ENCODE measurements at places on chromosomes 1 and 21.

DNA sequence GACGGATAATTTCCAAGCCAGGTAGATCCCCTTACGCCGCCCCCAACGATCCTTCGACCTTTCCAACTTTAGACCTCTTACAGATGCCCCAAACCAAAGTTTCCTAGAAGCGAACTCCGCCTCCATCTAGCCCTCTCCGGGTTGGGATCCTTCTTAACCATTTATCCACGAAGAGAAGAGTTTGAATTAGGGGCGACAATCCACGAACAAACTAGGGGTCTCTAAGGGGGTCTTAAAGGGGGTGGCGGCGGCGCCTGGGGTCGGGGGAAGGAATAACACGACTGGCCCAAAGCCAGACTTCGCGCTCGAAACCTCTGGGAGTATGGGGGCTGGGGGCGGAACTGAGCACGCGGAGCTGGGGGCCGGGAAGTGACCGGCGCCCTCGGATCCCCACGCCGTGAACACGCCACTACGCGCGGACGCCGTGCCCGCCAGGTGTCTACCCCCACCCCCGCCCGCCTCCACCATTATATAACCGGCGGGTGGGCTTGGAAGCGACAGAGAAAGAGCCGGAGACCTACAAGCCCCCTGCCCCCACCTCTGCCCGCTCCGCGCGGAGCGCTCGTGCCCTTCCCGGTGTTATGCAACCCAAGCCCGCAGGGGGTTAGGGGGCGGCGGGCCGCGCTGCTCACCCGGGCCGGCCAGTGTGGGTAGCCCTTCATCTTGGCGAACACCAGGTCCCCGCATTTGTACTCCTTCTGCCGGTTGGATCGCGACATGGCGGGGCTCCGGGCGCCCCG is 594 bp downstream of the HDGF start:
- peak; percentile 55 for DNase-seq

DNA sequence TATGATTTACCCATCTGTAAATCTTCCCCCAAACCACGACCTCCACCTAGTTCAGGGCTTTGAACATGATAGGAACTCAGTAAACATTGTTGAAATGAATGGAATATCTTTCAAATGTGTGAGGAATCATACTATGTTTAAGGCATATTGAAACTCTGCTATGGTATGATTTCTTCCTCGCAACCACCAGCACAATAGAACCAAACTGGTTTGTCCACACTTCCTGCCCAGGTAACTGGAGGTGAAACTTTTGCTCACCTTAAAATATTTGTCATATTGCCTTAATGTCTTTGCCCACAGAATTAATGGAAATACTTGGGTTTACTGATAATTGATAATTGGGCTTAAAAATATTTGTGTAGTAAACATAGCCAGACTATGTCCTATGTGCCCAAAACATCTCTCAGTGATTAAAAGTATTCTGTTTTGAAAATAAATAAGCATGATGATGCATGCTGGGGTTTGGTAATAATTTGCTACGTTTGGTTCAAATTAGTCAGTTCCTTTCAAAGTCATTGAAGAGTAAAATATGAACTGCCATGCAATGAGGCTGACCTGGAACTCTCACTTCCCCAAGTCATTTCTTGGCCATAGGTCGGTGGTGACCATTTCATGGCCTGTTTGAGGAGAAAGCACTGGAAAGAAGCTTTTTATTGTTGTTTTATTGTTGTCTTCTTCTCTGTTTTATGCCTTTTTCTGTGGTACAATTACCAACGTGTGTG is 73.3 kb downstream of the TNFSF18 start:
- no peak for DNase-seq

DNA sequence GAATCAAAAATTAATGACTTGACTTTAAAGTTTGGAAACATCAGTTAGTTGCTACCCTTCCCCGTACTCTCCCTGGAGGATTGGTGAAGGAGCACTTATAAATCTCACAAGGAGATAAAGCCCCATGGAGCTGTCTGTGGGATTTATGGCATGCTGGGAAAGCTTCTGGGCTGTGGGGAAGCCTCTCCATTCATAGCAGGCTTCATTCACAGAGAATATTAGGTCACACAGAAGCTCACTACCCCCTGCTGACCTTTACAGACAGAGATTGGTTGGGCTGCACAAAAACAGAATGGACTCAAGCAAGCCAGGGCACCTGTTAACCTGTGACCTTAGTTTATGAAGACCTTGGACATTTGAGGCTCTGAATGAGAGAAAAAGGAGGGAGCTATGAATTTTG is 32.1 kb downstream of the RGL1 start:
- no peak for DNase-seq

- DNase-seq: no peak
These were observed 23.8 kb downstream of the CACNA1S start for GRCh38 chr1:201088395-201088794.

DNA sequence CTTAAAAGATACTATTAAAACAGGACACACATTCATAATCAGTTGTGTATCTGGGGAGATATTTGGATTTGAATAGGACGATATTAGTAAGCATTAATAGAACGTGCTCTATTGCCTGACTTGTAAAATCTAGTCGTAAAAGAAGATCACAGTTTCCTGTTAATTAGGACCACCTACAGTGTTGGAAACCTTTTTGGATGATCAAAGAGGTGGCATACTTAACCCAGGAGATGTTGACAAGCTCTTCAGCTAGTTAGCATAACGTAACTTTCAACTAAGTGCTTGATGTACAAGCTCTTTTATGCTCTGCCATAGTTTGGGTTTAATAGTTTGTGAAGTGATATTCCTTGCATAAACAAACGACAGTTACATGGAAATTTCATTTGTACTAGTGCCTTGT is 293.3 kb upstream of the NR5A2 start:
- no peak for DNase-seq

- no peak for DNase-seq
These were observed 2.2 kb downstream of the TBX15 start for GRCh38 chr1:118985640-118986554.

DNA sequence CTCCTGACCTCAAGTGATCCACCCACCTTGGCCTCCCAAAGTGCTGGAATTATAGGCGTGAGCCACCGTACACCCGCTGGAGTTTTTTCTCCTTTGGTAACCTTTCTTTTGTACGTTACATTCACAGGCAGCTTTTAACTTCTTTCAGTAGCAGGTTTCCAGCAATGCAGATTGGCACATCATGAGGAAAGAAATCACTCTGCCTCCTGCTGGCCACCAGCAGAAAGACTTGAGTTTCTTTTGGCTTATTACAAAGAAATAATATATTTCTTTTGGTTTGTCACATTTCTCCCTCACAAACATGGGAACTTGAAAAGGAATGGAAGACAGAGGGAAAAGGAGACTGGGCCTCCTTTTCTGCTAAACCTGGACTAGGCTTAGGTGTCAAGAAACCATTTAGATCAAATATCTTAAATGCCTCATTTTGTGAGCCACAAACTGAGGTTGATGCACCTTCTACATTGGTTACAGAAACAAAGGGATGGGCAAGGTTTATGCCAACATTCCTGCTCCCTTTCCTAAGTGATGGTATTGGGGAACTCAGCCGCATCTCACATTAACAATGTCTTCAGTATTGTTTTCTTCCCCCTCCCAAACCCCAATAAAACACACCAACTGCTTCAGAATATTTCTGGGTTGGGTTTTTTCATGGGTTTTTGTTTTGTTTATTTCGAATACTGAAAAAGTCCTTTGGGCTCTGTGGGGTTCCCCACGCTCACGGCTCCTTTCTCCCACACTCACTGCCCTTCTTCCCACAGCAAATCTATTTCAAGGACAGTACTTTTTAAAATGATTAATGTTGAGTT is 7.7 kb downstream of the ENSA start:
- DNase-seq: peak; percentile 62

GRCh38 chr1:67682659-67683197 is 2.3 kb upstream of the GADD45A start:
- DNase-seq: no peak

DNA sequence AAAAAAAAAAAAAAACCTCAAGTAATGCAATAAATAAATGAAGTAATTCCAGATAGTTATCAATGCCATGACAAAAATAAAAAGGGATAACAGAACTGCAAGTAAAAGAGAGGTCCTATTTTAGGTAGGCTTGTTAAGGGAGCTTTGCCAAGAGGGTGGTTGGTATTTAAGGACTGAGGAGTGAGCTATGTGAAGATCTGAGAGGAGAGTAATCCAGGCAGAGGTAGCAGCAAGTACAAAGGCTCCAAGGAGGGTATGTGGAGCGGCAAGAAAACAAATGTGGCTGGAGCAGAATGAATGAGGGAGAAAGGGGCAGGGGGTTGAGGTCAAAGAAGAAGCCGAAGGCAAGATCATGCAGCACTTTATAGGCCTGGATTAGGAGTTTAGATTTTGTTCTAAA is 59.9 kb upstream of the CDC42BPA start:
- no peak for DNase-seq

DNA sequence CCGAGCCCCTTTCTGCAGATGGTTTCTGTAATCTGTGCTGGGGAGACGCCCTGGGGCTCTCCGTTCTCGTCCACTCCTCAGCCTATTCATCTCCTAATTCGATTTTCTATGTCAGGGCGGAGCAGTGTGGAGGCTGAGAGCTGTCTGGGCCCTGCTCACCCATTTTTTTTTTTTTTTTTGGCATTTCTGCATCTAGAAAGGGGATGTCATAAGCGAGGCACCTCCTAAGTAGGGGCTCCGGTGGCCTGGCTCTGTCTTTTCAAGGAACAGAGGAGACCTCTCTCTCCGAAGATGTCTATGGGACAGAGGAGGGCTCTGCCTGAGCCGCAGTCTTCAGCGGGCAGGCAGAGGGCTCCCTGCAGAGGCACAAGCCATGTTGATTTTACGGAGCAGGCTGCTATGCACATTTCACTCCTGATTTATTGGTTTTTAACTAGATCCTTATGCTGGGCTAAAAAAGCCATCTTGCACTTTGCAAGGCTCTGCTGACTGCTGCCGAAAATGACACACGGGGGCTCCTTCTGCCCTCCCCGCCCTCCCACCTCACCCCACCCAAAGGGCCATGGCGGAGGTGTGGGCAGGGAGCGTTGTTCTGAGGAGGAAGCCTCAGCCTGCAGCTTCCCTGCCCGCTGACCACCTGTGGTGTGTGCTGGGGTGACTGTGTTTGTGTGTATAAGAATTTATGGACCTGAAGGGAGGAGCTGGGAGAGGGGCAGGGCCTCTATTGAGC is 71.0 kb downstream of the FOXD2 start:
- DNase-seq: no peak

- no peak for DNase-seq
These were observed 13.0 kb upstream of the IL10 start for GRCh38 chr1:206785182-206785765.

- DNase-seq: no peak
These were observed 25.2 kb upstream of the GNPAT start for GRCh38 chr1:231215681-231216385.

DNA sequence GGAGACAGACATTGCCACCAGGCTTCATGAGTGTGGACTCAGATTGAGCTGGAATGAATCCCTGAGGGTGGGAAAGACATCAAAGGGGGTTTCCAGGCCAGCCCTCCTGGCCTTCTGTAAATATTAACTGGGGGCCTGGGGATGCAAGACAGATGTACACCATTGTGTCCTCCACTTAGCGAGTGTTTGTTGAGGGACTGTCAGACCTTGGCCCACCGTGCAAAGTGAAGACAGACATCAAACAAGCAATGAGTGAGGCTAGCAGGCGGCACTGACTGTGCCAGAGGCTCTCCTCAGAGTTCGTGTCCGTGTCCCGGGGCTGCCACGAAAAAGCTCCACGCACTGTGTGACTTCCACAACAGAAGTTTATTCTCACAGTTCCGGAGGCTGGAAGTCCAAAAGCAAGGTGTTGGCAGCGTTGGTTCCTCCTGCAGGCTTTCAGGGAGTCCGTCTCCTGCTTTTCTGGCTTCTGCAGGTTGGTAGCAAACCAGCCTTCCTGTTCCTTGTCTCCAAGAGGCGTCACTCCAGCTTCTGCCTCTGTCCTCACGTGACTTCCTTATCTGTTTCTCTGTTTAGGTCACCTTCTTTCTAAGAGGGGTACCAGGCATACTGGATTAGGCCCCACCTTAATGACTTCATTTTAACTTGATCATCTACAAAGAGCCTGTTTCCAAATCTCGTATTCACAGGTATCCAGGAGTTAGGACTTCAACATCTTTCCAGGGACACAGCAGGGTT is 59.1 kb downstream of the DISP3 start:
- DNase-seq: no peak

DNA sequence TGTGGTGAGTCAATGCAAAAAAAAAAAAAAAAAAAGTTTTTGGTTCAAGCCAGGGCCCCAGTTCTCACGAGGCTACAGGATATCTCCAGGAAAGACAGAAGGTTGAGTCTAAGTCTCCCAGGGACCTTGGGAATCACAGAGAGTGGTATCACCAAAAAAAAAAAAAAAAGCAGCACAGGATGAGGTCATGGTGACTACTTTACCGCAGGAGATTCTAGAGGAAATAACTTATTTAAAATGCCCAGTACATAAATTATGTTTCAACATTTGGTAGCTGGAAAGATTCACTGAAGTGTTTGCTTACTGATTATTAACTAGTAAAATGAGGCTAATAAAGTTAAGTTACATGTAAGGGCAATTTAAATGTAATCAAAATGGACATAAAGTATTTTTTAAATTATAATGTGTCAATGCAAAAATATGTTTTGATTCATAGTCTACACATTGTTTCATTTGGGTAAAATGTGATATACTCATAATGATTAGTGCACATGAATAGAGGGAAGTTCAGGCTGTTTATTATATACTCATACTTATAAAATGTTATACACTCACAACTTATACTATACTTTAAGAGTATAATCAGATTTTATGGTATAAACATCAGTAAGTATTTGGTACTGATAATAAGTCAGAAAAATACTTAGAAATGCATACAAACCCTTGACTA is 84.1 kb downstream of the PLPPR5 start:
- DNase-seq: no peak

- no peak for DNase-seq
These were observed 99.1 kb downstream of the PTBP2 start for GRCh38 chr1:96820671-96821070.

DNA sequence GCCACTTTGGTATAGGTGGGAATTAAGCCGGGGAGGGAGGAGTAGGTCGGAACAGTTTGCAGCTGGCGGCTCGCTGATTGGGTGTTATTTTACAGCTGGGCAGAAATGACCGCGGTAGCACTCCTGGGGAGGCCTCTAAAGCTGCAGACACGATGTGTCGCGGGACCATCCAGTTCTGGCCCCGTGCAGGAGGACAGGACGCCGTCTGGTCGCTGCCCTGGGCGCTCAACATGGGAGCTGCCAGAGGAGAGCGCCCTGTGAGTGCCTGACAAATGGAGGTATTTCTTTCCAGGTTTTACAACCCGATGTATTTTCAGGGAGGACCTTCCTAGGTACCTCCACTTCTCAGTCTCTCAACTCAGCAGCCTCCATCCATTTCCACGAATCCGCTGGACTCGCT is 46.2 kb downstream of the CDC7 start:
- no peak for DNase-seq

DNA sequence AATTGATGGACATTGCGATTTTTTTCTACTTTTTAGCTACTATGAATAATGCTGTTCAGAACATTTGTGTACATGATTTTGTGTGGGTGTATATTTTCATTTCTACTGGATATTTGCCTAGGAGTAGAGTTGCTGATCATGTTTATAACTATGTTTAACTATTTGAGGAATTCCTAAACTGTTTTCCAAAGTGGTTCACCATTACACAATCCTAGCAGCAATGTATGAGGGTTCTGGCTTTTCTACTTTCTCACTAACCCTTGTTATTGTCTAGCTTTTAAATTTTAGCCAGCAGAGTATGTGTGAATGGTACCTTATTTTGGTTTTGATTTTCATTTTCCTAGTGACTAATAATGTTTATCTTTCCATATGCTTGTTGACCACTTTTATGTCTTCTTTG is 86.2 kb downstream of the ATG4C start:
- DNase-seq: no peak

GRCh38 chr21:38315122-38315521 is 58.3 kb downstream of the KCNJ15 start:
- DNase-seq: no peak
